HL-60 (cell line): ENCODE measurements at places on chromosomes 6 and 20.

DNA sequence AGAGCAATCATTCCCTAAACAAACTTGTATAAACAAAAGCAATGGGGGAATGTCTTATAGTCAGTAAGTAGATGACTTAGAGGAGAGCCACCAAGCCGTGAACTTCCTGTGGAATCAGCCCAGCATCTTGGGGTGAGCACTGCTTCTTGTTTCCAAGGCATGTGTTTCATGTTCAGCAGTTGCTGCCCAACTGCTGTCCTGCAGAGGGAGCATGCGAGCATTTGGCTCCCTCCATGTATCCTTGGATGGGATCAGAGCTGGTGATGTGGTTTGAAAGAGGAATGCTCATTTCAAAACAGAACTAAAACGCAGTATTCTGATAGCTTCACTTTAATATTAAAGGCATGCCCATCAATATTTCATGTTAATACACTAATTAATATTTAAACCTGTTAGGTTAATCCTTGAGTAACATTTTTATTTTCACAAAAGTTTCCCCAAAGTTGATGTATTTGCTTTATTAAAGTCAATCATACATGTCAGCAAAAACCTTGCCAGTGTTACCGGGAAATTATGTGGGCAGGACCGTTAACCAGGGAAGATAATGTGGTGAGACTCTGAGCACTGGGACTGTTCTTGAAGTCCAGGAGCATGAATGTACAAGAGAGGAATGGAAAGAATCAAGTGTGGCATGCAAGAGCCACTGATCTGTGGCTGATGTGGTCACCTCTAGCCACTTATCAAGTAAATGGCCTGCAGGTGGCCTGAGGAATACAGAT is 172.1 kb upstream of the GGTLC1 start:
- DNase-seq: peak; percentile 45

- no peak for DNase-seq
Measured at GRCh38 chr6:5149891-5150290, 64.8 kb downstream of the PPP1R3G start.

DNA sequence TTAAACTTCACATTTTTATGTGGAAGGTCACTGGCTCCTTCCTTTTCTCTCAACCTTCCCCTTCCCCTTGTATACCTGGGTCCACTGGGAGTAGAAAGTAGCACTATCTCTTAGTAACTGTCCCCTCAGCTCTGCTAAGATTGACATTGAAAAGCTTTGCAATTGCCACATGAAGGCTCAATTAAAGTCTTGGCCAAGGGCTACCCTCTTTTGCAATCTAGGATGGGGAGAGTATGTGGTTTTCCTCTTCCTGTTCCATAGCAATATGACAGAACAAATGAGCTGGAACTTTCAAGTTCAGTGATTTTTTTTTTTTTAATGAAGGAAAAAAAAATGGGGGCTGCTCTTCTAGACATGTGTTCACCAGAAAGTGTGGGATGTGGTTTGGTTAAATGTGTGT is 37.1 kb downstream of the PROKR2 start:
- no peak for DNase-seq

DNA sequence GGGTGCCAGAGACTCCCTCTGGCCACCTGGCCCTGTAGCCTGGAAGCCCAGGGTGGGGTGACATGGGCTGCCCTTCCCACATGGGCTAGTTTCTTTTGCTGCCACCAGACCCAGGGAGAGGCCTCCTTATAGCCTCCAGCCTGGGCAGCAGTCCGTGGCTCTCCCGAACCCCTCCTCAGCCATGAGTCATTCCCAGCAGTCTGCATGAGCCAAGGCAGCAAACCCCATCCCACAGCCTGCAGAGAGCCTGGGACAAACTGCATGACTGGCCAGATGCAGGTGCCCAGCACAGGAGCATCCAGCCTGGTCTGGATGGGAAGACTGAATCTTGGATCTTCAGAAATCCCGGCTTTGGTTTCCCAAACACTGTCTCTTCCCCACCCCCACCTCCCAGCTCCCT is 75.7 kb downstream of the MRPL14 start:
- DNase-seq: no peak

- DNase-seq: no peak
Measured at GRCh38 chr6:17392978-17393891, at the start of gene CAP2. CAP2 (plus strand) TSS chr6:17393595; CDS start chr6:17421556, 27,961 bp downstream.

DNA sequence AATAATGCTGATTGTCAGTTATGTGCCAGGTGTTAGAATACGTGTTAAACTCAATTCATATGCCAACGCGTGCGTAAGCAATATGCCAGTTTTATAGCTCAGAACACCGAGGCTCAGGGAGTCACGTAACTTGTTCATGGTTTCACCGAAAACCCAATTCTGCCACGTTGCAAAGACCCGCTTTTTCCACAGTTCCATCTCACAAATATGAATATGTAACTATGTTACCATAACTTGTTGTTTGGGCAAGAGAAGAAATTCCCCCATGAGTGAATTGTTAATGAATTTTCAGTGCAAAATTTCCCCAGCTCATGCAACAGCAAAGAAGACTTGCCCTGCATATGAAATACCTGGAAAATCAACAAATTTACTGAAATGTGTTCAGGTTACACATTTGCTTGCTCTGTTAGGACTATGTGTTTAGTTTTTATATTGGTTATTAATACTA is 30.1 kb downstream of the SF3B5 start:
- DNase-seq: no peak
